GM04503 (cell line): ENCODE measurements at places on chromosomes 1 and 21.

- no peak for DNase-seq
These were observed 186.7 kb downstream of the PDE4B start for GRCh38 chr1:65979136-65980044.

DNA sequence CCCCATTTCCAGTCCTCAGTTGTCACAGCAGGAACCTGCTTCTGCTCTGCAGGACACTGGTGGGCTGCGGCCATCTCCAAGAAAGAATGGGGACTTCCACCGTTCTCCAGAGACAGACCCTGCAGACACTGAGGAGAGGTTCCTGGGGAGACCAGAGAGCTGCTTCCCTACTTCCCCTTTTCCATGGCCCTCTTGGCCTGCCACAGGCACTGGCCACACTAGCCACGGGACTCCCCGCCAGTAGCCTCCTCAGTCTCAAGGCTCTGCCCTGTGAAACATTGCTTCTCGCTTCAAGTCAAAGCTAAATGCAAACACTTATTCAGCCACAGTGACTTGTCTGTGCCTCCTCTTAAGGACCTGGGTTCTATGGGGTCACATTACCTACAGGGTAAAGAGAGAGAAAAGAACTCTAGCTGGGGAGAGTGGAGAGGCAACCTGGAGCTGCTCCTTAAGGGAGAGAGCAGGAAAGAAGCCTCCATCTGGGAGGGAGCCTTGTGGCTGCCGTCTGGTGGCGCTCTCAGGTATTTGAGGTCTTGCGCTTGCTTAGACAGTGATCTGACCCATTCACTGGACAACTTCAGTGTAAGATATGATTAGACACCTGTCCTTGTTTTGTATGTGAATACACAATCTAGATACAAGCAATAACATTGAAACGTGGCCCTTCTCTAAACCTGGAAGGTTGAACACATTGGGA, 5.4 kb upstream of the SLAMF8 start:
- DNase-seq: no peak

- peak; percentile 75 for DNase-seq
These were observed 9.5 kb downstream of the DENND2D start for GRCh38 chr1:111190931-111191451.

GRCh38 chr1:185376288-185376687, 59.2 kb upstream of the IVNS1ABP start:
- no peak for DNase-seq

DNA sequence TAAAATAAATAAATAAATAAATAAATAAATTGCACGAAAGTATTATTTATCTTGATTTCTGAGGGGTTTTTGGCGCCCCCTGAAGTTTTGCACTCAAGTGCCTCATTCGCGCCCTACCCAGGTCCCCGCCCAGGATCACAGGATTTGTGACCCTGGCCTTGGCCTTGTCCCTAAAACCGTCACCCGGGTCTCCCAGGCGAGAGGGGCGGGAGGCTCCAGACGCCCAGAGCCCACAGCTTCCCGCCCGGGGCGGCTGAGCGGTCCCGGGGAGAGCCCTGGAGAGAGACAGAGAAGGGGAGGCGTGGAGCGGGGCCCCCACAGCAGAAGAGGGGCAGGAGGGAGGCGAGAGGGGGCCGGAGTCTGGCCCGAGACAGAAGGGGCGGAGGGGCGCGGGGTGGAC, 91.8 kb upstream of the CASZ1 start:
- DNase-seq: no peak

DNA sequence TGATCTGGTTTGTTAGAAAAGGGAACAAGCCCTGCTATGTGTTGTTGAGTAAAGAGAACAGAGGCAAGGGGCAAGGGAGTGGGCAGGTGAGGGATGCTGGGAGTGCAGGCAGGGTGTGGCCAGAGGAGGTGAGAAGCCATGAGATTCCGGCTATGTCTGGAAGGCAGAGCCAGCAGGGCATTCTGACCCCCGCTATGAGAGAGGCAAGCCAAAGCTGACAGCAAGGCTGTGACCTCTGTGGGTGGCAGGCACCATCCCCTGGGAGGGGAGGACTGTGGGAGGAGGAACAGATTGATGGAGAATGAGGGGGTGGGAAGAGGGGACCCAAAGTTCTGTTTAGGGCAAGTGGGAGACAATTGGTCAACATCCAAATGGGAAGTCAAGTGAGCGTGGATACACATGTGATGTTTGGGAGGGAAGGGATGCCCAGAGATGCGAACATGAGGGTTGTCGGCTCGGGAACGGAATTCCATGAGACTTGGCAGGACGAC, 19.5 kb upstream of the PADI6 start:
- DNase-seq: no peak

- DNase-seq: no peak
These were observed 707 bp downstream of the PRCC start for GRCh38 chr1:156767879-156768604.

DNA sequence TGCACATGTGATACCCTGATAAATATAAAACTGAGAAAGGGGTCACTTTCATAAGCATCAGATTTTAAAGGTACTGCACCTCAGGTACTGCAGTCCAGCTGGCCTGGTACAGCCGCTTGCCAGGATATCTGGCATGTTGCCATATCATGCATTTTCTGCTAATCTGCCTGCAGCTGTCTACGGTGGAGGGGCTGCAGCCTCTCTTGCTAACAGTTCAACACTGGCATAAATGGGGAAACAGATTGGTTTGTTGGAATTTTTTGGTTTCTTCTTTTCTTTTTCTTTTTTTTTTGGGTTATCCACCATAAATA, 71.5 kb downstream of the MIS18A start:
- no peak for DNase-seq

DNA sequence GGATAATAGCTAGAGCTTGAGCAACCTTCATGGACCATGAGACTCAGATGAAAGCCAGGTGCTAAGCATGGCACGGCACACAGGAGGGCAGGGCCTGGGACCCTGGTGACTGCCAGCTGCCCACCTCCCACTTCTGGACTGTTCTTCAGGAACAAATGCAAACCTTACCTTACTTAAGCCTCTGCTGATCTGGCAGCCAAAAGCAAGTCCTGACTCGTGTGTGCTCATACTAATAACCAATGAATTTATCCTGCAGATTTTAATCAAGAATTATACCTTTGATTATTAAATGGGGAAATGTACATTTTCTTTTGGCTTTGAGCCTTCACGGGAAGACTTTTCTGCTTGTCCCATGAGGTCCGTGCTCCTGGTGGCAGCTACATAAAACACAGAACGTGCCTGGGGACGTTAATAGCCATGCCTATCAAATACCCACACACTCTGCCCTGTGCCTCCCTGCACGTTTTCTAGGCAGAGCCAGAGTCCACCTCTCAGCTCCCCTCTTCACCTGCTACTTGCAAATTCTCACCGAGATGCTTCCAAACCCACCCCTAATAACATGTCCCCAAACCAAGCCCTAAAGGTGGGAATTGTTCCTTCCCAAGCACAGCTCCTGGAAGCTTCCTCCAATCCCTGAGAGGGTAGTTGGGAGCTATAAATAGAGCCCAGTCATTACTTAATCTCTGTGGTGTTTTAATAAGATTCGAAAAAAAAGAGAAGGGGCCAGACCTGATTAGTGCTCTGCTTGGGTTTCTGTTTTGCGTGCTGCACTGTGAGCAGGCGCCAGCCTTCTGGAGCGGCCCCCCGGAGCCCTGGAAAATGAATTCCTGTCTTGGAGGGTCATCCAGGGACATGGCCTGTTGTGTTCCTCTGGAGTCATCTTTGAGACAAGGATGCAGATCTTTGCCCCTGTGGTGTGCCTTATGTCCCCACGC, 33.5 kb downstream of the SLC1A7 start:
- no peak for DNase-seq

DNA sequence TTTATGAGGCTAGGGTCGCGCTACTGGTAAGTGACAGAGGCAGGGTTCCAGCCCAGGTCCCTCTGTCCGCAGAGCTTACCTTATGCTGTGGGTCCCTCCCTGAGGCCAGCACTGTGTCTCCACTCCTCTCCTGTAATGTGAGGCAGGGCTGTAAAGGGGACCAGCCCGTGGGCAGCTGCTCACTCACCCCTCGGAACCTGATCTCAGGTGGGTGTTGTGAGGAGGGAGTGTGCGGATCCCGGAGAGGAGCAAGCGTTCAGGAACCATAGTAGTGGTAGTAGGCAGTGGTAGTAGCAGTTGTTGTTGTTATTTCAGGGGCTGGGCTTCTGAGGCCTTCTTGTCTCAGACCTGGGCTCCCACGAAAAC, 1.7 kb downstream of the ZC3H12A start:
- no peak for DNase-seq

- peak; percentile 24 for DNase-seq
These were observed 29.7 kb upstream of the CDC14A start for GRCh38 chr1:100322436-100323211.

DNA sequence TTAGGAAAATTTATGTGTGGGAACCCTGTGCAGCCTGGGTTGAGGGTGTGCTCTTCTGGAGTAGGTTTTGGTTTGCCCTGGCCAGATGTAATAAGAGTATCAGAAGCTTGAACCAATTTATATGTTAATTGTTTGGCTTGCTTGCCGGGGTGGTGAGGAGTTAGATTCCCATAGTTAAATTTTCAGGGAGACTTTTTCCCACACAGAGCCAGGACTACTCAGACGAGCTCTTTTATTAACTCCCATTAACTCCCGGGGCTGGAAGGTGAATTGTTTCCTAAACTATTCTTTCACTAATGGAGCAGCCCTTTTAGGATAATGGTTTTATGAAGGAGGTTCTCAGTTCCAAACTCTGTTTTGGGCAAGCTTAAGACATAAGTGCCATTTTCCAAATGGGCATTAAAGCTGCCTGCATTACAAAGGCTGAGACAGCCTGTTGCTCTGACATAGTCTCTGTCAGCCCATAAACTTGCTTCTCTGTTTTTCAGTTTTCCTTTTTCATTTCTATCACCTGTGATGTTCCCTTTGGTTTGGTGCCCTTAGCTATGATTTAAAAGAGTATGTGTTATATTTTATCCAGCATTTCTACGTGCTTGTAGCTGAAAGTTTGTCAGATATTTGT, 18.0 kb upstream of the RAB3GAP2 start:
- DNase-seq: no peak

GRCh38 chr1:15760520-15761211, 2.1 kb downstream of the FBLIM1 start:
- DNase-seq: no peak

- DNase-seq: no peak
These were observed 46.1 kb downstream of the PLEKHA6 start for GRCh38 chr1:204313675-204314074.

GRCh38 chr1:202656057-202656456, 54.2 kb downstream of the SYT2 start:
- DNase-seq: no peak

DNA sequence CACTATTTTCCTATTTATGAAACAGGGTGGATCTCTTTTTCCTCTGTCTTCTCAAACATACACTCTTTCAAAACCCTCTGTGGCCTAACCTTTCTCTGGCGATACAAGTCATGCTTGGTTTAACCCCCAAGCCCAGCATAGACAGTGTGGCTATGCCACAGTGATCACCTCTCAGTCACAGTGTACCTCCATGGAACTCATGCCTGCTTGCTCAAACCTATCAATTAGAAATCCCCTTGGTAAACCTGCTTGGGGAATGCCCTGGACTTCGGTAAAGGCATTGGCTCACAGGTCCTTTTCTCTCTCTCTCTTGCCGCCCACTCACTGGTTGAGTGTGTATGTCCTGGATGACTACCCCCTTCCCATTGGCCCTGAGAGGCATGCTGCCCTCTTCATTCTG, 147.5 kb downstream of the CYYR1 start:
- no peak for DNase-seq

GRCh38 chr1:55781944-55782482, 566.8 kb upstream of the USP24 start:
- peak; percentile 73 for DNase-seq

- DNase-seq: no peak
These were observed 20.6 kb downstream of the GPR3 start for GRCh38 chr1:27413004-27413403.

GRCh38 chr1:7993593-7994479, 32.3 kb downstream of the ERRFI1 start:
- DNase-seq: peak; percentile 39

GRCh38 chr1:63487336-63488065, 35.5 kb downstream of the ITGB3BP start:
- no peak for DNase-seq

- no peak for DNase-seq
These were observed 188.2 kb upstream of the PLXNA2 start for GRCh38 chr1:208432346-208432745.

DNA sequence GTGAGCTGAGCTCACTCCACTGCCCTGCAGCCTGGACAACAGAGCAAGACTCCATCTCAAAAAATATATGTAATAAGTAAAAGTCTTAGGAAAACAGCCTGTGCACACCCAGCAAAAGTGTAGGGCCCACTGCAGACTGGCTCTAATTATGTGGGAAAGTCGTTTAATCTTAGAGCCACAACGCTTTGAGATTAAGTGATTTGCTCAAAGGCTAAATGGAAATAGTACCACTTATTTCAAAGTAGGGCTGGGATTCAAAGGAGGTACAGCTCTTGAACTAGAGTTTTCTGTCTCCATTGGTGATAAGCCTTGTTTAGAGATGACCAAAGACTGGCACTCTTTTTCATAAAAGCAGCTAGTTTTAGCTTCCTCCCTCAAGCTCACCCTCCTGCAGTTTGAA, 2.2 kb downstream of the TACSTD2 start:
- no peak for DNase-seq

- DNase-seq: no peak
These were observed 230.3 kb upstream of the USP24 start for GRCh38 chr1:55445416-55445815.

GRCh38 chr1:11413986-11414391, 65.0 kb upstream of the DISP3 start:
- no peak for DNase-seq

DNA sequence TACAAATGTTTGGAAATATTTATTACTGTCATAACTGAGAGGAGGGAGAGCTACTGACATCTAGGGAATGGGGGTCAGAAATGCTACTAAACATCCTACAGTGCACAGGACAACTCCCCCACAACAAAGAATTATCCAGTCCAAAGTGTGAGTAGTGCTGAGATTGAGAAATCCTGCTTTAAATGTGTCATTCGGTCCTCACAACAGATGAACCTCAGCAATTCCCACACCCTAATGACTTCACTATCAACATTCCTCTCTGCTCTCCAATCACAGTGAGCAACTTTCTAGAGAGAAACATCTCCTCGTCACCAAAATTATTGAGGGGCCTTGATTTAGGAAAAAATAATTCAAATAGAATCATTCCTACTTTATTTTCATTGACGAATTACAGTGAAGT, 18.0 kb downstream of the OMA1 start:
- DNase-seq: peak; percentile 68

- no peak for DNase-seq
These were observed 2.3 kb downstream of the RSBN1 start for GRCh38 chr1:113809670-113810602.

DNA sequence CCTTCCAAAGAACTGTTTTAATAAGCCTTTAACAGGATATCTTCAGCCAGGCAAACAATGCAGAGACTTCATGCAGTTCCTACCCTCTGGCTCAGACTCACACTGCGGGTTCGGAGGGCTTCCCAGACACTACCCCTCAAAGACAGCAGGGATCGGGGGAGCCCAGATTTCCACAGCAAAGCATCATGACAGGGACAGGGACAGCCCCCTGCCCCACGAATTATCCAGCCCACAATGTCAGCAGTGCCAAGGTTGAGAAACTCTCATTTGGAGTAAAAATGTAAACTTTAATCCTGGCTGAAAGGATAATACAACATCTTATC, 20.1 kb downstream of the NPHP4 start:
- no peak for DNase-seq

- DNase-seq: no peak
These were observed 38.1 kb upstream of the RAP1GAP start for GRCh38 chr1:21707086-21707840.
